ENCODE measurements at places on chromosomes 16 and 17.

- DNase-seq: no peak
These were observed 858 bp upstream of the ASPSCR1 start for GRCh38 chr17:81976332-81977210.

GRCh38 chr17:67679721-67680120, 38.0 kb upstream of the NOL11 start:
- no peak for DNase-seq

GRCh38 chr17:73231841-73232586, 29.7 kb downstream of the CPSF4L start:
- peak; percentile 86 for DNase-seq

GRCh38 chr17:19531780-19532501, 1.7 kb upstream of the SLC47A1 start:
- no peak for DNase-seq

- no peak for DNase-seq
These were observed 40.7 kb downstream of the IRX3 start for GRCh38 chr16:54245788-54246453.

DNA sequence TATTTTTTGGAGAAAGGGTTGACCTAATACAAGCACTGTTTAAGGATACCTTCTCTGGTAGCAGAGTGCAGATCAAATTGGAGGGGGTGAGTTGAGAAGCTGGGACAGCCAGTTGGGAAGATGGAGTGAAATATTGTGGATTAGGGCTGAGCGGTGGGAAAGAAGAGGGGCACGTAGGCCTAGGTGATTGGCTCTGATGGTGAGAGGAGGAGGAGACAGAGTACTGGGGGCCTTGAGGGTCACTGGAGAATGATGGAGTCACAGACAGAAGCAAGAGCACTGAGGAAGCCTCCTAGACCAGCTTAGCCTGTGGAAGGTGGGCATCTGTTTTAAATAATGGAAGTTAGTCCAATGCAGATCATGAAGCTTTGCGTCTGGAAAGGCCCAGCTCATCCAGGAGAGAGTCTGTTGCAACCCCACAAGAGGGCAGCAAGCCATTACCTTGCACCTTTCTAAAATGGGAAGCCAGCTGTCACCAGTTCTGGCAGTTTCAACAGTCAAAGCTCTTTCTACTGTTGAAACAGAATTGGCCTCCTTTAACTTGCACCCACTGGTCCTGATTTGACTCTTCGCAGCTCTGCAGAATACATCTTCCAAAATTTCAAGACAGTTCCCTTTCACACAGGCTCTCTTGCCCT, 11.8 kb downstream of the SLC9A5 start:
- no peak for DNase-seq

GRCh38 chr17:82474223-82475010, 15.9 kb downstream of the NARF start:
- DNase-seq: no peak

DNA sequence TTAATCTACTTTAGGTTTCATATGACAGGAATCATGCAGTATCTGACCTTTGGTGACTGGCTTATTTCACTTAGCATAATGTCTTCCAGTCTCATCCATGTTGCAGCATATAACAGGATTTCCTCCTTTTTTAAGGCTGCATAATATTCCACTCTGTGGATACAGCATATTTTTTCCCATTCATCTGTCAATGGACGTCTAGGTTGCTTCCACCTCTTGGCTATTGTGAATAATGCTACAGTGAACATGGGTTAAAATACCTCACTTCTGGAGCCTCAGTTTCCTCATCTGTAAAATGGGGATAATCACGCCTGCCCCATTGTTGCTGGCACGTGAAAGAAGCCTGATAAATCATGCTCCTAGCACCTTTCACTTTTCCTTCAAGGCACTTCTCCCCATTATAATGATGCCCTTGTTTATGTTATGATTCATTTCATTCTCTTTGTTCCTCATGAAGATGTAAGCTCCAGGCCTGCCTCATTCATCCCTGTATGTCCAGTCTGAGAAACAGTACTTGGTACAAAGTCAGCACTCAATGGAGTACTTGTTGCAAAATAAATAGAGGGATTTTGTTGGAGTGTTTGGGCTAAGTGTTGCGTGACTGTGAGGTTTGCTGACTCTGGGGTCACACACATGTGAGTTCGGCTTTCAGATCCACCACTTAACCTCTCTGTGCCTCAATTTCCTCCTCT, 59.6 kb downstream of the ABAT start:
- DNase-seq: no peak

GRCh38 chr16:30808146-30808545, 21.1 kb upstream of the ZNF629 start:
- DNase-seq: no peak

DNA sequence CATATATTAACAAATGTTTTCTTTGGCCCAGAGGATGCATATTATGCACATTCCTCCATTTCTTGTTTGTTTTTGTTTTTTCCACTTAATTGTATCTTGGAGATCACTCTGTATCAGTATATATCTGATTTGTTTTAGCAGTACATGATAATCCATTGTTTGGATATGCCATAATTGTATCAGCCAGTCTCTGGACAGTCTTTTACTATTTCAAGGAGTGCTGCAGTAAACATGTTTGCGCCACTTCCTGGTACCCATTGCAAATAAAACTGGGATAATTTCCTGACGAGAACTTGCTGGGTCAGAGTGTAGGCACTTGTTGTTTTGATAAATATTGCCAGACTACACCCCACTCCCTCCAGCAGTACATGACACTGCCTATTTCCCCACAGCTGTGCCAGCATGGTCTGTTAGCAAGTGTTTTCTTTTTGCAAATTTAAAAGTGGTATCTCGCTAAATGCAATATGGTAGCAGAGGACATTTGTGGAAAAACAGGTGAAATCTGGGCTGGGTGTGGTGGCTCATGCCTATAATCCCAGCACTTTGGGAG, 4.9 kb upstream of the TMEM11 start:
- no peak for DNase-seq

DNA sequence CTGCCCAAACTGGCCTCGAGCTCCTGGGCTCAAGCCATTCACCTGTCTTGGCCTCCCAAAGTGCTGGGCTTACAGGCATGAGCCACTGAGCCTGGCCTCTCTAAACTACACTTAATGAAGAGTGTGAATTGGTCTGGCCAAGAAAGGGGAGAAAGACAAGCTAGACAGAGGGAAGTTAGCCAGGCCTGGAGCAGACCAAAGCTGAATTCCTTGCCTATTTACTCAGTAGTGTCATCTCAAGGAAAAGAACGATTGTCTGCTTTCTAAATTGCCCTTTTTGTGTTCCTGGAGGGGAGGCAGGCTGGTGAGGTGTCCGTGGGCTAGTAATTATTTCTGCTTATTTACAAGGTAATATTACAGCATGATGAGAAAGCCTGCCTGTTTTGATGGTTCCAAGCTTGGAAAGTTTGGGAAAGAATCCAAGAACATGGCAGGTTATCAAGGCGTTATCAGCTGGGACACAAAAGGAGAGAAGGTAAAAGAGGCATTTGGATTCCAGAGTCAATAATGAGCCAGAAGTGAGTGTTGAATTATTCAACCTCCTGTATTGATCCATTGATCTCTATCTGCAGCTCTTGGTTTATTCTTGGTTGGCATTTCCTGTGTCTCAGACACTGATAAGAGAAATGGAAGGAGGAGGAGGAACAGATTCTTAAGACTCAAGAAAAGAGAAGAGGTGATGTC, 6.3 kb upstream of the CBFB start:
- no peak for DNase-seq

DNA sequence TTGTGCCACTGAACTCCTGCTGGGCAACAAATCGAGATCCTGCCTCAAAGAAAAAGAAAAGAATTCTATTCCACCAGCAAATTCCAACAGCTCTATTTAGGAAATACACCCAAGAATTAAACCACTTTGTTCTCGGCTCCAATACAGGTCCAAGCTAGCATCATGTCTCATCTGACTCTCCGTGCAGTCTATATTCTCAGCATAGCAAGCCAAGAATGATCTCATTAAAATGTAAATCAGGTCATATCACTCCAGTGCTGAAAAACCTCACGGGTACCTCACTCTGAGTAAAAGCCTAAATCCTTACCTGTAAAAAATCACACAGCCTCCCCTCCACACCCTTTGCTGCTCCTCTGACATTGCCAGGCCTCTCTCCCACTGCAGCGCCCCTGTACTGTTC, 23.9 kb downstream of the UBE2G1 start:
- no peak for DNase-seq

GRCh38 chr16:17515421-17516210, 44.9 kb upstream of the XYLT1 start:
- peak; percentile 56 for DNase-seq

DNA sequence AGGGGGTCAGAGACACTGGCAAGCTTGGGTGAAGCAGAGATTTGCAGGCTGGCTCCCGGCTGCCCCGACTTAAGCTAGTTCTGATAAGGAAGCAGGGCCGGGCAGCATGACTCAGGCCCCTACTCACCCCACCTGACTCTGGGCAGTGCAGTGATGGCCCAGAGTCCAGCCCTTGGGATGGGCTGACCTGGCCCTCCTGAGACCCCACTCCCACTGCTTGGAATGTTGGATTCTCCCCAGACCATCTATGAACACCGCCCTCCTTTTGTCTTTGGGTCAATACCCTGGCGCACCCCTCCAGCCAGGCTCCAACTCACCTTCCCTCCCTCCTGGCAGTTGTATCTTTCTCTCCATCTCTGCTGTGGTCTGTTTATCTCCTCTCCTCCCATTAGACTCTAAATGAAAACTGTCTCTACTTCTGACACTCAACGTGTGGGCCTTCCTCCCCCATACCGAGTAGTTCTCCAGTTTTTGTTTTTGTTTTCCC, 21.0 kb downstream of the LGALS3BP start:
- DNase-seq: no peak

DNA sequence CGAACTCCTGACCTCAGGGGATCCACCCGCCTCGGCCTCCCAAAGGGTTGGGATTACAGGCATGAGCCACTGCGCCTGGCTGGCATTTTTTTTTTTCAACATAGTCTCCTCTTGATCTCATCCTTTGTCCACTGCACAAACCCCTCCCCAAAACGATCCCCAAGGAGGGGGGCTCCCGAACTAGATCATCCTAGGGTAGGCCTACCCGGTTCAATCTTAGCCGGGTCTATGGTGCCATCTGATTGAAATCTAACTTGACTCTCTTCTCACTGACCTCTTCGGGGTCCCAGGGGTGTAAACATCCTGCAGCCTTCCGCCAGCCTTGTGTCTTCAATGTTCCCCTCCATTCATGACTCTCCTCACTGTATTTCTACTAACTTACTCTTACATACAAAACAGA, 140.5 kb upstream of the CRHR1 start:
- DNase-seq: no peak

GRCh38 chr16:67447508-67448076, 16.7 kb downstream of the HSD11B2 start:
- no peak for DNase-seq

GRCh38 chr16:69595127-69596036, 29.6 kb downstream of the NFAT5 start:
- no peak for DNase-seq

DNA sequence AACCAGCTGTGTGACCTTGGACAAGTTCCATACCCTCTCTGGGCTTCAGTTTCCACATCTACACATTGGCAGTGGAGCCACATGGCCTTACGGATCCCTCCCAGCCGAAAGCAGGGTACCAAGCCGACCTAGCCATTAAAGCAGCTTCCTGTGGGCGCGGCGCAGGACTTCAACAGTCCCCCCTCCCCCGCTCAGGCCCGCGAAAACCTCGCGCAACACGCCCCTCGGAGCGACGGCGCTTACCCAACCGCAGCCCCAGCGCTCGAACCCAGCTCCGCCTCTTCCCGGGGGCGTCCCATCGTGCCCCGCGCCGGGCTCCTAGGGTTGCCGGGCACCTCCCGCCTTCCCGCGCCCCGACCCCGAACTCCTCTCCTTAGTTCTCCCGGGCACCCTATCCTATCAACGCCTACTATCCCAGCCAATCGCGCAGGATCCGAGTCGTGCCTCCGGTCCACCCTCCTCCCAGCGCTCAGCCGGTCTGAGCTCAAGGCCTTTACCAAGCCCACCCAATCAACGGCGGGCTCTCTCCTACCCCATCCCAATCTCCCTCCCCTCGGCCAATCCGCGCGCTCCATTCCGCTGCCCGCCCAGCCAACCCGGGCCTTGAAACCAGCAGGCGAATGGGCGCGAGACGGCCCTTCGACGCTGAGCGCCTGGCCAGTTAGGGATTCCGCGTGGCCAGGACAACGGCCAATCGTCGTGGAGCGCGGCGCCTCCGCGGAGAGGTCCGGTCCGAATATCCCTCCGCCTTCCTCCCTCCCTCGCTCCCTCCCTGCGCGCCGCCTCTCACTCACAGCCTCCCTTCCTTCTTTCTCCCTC, at the start of gene KPNB1:
TSS of gene KPNB1 (plus strand) at position 767 of the 819 bp plus-strand sequence. CDS start 326 bp downstream, outside the sequence.
- peak; percentile 100 for DNase-seq

DNA sequence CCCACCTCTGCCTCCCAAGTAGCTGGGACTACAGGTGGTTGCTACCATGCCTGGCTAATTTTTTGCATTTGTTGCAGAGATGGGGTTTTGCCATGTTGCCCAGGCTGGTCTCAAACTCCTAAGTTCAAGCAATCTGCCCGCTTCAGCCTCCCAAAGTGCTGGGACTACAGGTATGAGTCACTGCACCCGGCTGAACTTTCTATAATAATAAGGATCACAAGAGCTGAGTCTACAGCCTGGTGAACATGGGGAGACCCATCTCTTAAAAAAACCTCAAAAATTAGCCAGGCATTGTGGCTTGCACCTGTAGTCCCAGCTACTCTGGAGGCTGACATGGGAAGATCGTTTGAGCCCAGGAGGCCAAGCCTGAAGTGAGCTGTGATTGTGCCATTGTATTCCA, 53.5 kb downstream of the WDR59 start:
- no peak for DNase-seq

DNA sequence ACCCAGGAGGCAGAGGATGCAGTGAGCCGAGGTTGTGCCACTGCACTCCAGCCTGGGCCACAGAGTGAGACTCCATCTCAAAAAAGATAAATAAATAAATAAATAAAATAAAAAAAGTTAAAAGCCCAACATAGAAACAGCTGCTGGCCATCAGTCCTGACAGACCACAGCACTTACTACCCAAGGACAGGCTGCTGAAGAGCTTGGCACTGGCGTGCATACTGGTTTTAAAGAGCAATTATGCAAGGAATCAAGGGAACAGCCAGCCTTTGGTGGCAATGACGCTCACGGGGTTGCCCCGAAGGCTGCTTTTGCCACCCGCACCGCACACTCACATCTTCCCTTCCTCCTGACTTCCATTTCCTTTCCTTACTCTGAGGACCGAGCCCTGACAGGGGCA, 4.2 kb downstream of the PLD6 start:
- DNase-seq: no peak

- DNase-seq: no peak
These were observed 11.5 kb upstream of the DUSP14 start for GRCh38 chr17:37478187-37478586.

- no peak for DNase-seq
These were observed 38.9 kb upstream of the C1QL1 start for GRCh38 chr17:45006927-45007461.

DNA sequence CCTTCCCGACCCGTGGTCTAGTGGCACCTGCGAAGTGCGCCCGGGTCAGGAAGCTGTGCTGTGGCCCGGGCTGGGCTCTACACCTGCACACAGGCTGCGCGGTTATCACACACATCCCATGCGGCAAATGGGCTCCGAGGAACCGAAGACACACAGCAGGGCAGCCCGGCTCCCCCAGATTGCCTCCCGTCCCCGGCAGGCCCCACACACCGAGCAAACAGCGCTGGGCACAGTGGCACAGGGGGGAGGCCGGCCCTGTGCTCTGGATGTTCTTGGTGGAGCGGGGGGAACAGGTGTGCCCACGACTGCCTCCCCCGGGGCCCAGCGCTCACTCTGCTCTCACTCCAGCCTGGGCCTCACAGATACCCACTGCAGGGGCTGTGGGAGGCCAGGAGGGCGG, 28.9 kb upstream of the PABPN1L start:
- DNase-seq: no peak
